Stimulated activated CD4-positive, alpha-beta T cell treated with anti-CD3 and anti-CD28 coated beads, Interleukin-1b, Interleukin-23, amount 100 ng/mL, for 48 hours (primary cell): ENCODE measurements at places on chromosomes 1 and 21.
A peak's percentile ranks its signal among the peaks of the same experiment; 100 is the strongest.

- no peak for DNase-seq
These were observed 129.3 kb downstream of the SIM2 start for GRCh38 chr21:36828208-36828607.

DNA sequence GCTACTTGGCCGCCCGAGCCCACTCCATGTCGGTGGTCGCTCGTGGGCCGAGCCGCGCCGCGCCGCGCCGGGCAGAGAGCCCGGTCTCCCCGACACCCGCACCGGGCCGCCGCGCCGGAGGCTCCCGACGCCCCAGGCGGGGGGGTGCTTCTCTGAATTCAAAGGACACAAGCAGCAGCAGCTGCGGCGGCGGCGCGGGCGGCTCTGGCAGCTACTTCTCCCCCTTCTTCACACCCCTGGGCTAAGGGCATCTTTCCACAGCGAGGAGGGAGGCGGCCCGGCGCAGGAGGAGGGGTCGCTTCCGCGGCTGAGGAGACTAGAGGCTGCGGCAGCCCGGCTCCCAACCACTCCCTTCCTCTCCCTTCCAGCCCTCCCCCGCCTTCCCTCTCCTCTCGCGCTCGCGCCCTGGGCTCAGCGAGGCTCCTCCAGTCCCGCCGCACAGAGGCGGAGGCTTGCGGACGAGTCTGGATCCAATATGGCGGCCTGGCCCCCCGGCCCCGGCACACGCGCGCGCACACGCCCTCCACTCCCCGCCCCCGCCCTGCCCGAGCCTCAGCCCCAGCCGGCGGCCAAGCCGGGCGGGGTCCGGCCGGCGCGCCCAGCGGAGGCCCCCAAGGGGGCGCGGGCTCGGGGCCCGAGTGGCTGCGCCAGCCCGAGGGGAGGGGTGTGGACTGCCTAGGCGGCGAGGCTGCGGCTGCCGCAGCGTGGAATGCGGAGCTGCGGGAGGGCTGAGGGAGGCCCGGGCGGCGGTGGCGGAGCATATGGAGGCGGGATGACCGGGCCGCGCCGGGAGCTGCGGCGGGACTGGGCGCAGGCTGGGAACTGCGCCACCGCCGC is at the start of gene CDC42BPA:
CDC42BPA (minus strand) TSS at position 477 of the 837 bp plus-strand sequence. CDS start 1,310 bp downstream, outside the sequence.
- DNase-seq = peak; percentile 34

DNA sequence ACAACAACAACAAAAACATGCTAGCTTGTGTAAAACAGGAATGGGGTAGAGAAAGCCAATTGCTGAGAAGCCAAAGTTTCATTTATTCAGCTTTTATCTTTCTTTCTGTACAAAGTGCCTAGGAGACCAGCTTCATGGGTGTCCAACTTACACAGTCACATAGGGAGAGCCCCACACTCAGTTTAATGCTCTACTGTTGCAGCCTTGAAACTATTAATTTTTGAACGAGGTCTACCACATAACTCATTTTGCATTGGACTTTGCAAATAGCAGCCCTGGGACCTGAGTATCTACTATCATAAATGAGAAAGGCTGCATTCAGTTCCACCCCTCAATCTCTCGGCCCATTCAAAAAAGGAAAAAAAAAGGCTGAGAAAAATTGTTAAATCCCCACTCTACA is 98.8 kb downstream of the ZNF644 start:
- DNase-seq = no peak

DNA sequence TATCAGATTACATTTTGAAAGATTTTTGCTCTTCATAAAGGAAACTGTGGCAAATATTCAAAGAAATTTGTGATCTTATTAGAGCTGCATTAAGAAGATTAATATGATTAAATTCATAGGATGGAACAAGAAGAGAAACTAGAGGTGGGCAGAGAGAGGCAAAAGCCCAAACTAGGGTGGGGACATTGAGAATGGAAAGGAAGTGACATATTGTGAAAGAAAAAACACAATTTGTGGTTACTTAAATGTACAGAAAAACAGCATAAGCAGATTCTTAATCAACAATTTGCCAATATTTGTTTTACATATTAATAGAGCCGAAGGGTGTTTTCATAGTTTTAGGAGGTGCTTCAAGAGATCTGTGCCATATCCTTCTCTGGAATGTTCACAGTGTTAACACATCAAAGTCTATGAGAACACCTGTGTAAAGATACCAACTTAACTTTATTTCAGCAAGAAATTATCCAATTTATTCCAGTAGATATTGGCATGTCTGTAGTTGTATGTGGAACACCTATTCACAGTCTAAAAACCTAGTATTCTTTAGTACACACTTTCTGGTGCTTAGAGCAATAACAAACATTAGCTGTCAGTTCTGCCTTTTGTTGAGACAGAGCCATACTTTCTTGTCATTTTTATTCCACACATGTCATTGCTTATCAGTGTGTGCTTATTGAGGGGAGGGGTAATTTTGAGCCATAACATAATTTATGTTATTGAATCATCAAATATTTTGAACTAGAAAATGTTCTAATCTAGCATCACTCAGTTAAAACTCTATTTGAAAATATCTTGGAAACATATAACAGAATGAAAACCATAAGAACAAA is 401.5 kb downstream of the PTPRC start:
- no peak for DNase-seq

DNA sequence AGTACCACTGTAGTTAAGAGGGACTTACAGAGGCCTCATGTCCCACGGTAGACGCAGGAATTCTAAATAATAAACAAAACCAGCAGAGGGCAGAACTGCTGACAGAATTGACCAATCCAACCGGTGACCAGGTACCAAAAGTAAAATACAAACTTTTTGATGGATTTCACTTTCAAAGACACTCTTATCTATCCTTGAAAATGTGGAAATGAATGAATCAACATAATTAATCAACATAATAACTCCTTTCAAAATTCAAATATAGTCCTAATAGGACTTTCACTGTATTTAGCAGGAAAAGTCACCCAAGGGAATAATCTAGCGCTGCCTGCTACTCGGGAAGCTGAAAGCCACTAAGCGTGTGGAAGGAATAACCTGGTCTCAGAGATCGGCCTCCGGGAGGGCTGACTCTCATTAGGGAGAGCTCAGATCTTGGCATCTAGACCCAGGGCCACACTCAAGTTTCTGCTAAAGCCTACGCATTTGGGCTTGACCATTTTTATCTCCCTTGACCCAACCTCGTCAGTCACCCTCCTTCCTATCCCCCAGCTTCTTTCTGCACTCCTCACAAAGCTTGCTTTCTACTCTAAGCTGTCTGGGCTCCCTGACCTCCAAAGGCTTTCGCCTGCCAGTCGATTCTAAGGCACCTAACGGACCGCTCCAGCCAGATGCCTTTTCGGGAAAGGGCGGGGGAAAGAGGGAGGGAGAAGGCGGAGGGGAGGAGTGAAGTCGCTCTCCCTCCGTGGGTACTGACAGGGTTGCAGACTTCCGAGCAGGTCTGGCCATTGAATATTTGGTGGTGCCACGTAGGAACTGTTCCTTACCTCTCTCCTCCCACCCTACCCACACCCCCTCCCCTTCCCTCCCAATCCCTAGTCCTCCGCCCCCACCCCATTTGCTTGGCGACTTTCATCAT is 1.6 kb downstream of the COL11A1 start:
- no peak for DNase-seq

DNA sequence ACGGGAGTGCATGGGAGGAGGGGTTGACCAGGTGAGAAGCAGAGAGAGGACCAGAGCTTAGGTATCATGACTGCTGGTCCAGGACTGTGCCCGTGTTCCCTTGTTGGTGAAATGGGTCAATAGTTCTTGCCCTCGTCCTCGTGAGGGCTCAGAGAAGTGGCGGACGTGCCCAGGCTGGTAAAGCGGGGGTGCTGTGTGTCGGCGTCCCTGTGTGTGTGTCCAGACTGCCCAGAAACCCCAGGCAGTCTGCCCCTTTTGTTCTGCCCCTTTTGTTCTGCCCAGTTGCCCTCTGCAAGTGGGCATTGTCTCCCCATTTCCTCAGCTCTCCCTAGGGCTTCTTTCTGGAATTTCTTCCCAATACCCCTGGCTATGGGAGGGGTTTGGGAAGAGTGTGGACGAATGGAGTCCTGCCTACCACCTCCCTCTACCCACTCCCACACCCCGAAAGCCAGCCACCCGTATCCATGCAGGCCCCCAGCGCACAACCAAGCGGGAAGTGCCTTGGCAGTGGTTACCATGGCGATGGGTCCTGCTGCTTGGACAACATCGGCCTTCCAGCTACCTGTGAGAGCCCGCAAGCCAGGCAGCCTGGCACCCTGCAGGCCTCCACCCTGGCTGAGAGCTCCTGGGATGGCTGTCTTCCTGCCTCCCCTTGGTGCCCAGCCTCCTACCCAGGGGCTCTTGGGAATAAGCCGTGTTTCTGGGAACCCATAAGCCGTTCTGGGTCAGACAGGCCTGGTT is 34.7 kb downstream of the ACOT11 start:
- DNase-seq = no peak

DNA sequence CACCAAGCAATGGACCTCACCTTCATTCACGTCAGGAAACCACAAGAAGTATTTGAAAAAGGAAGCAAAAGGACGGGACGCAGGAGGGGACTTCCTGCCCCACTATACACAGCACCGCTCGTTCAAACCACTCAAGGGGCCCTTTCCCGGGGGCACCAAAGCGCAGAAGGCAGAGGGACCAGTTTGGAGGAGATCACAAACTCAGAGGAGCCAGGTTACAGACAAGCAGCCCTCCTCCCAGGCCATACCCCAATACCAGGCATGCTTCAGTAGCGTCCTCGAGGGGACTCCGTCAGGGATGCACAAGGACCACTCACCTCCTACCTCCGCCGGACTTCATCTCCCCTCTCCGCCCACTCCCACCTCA is 685 bp downstream of the CRTC2 start:
- peak; percentile 32 for DNase-seq

DNA sequence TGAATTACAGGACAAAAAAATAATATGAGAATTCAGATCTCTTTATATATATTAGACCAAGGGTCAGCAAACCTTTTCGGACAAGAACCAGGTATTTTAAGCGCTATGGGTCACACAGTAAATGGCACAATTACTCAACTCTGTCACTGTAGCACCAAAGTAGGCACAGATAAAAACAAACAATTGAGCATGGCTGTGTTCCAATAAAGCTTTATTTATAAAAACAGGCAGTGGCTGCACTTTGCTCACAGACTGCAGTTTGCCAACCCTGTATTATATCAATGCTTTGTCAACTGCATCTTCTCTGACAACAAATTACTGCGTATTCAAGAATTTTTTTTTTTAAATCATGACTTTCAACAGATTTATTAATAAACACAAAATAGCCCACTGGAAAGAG is 29.8 kb downstream of the EDEM3 start:
- DNase-seq = no peak

DNA sequence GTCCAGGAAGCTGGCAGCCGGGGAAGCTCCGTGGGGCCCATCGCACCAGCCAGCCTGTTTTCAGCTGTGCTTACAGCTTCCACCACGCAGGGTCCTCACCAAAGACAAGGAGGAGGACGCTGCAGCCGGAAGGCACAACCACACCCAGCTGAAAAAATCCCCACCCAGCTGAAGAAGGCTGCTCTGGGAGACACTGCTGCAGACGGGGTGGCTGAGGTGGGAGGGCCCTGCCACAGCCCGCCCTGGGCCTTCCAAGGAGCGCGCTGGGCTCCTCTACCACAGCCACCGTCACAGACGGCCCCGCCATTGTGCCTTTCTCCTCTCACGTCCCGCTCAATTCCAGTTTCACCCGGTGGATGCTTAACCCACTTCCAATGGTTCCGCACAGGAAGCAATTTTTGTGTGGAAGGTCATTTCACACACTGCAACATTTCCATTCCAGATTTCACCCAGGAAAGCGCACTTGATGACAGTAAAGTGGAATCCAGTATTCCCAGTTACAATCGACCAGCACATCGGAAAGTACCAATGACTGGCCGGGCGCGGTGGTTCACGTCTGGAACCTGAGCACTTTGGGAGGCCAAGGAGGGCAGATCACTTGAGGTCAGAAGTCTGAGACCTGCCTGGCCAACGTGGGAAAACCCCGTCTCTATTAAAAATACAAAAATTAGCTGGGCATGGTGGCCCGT is 47.9 kb downstream of the NPHP4 start:
- no peak for DNase-seq

GRCh38 chr1:173255214-173255813 is 48.2 kb upstream of the TNFSF4 start:
- DNase-seq = no peak

DNA sequence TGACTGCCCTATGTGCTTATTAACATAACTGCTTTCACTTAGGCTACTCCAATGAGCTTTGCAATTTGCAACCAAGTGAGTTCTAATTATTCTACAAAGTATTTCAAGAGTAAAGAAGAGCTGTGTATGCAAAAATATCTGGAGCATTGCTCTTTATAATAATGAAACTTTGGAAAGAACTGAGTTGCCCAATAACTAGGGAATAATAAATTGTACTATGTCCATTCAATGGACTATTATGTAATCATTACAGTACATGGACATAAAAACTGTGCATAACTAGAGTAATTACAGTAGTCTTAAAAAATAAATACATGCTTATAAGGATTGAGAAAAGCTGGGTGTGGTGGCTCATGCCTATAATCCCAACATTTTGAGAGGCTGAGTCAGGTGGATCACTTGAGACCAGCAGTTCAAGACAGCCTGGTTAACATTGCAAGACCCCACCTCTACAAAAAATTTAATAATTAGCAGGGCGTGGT is 70.3 kb upstream of the JAK1 start:
- DNase-seq = no peak

DNA sequence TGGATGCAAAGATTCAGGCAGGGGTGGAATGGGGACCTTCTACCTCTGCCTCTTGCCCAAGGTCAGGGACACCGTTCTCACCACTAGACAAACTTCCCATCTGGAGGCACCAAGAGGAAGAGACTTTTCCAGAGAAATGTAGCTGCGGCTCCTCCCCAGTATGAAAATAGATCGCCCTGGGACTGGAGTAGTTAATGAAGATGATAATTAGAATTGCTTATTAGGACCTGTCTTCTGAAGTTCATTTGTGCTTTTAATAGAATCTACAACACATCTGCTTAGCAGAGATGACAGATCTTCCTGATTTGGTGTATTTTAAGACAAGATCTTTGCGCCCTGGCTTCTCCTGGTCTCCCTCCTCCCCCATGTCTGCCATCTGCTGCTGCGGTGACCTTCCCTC is 266.6 kb downstream of the KAZN start:
- no peak for DNase-seq

GRCh38 chr1:182672487-182672836 is 11.9 kb downstream of the RGS8 start:
- DNase-seq = no peak

DNA sequence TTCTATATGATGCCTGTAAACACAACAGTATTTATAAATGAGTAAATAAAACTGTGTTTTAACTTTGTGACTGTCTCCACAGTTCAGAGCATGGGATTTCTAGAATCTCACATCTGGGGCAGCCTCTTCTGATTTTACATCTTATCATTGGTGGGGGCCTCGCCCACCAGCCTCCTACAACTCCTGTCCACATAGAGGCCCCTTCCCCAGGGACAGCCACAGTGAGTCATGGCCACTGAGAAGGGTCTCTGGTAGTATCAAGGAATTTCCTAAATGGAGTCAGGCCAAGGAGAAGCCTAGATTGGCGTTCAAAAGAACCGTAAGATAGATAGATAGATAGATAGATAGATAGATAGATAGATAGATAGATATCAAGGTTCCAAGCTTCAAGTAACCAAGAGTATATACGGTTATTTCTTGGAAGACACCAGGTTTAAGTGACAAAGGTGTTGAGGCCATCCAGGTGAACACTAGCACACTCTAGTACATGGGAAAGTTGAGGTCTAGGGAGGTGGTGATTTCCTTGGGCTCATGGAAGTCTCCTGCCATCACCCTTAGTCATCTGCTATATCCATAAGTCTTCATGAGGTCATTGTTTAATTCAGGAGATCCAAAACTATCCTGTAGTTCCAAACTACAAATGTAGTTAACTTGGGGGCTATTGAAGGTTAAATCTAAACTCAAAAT is 121.6 kb downstream of the SYT2 start:
- DNase-seq = no peak

- DNase-seq = no peak
These were observed 22.1 kb downstream of the ARHGEF10L start for GRCh38 chr1:17561561-17561985.
